ENCODE measurements at places on chromosomes 11 and 22. TPM values are rescaled to one million over a fixed set of nuclear protein-coding genes. Genes with fewer than 3 reads are reported as not detected.

The MB gene
- polyA plus RNA-seq: not detected

The CHADL gene
- 0.63 TPM for polyA plus RNA-seq

The C1QTNF4 gene
- not detected for polyA plus RNA-seq

The CHEK2 gene
- polyA plus RNA-seq: 19.4 TPM

The PRG3 gene
- polyA plus RNA-seq: not detected

The TNNI2 gene
- polyA plus RNA-seq: 8.0 TPM

The RBMXL2 gene
- polyA plus RNA-seq: not detected

The NXPE1 gene
- polyA plus RNA-seq: not detected

The TMPRSS5 gene
- polyA plus RNA-seq: not detected
